Activated CD8-positive, alpha-beta memory T cell treated with anti-CD3 and anti-CD28 coated beads, Interleukin-2, amount 50 U/mL, for 4 hours (primary cell): ENCODE measurements at places on chromosomes 6 and 20.
A peak's percentile ranks its signal among the peaks of the same experiment; 100 is the strongest.

- DNase-seq = peak; percentile 40
These were observed 16.6 kb upstream of the TRIM27 start for GRCh38 chr6:28940294-28940857.

DNA sequence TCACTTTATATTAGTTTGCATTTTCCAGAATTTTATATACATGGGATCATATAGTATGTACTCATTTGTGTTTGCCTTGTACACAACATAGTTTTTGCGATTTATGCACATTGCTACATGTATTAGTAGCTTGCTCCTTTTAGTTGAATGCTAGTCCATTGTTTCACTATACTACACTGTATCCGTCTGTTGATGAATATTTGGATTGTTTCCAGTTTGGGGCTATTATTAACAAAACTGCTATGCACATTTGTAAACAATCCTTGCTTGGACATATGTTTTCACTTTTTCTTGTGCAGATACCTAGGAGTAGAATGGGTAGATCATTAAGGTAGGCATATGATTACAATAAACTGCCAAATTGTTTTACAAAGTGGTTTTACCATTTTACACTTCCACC, 3.9 kb upstream of the LRRC1 start:
- no peak for DNase-seq

DNA sequence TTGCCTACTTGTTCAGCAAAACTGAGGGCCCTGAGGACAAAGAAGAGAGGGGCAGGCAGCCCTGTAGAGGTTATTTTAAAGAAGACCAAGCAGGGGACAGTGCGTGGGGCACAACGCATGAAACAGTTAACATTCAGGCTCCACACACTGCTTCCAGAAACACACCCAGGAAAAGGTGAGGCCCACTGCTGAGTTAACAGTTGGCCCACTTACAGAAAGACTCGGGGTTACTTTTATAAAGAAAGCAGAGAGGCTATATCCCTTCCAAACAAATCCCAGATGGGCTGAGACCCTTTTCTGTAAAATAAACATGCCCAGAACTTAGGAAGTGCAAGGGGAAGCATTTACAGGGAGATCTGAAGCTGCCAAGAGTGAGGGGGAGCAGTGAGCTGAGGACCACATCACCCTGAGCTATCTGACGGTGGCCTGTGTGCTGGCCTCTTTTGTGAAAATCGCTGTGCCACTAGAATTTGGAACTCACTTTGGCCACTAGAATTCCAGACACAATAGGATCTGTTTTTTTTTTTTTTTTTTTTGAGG, 49.8 kb upstream of the SSTR4 start:
- no peak for DNase-seq

DNA sequence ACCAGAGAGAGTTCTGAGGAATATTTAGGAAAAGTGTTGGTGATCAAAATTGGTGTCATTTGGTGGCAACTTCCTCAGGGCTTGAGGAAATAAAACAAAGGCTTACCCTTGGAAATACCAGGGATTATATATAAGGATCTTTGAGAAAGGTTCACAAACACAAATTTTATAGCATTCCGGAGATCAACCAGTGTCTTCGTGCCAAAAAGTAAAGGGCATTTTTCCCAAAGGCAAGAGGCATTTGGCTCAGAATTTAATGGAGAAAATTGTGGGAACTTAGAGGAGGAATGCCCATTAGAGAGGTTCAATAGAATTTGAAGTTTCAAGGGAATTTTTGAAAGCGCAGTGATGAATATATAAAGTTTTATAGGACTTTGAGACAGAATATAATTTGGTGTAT, 179.5 kb downstream of the FUT9 start:
- no peak for DNase-seq

DNA sequence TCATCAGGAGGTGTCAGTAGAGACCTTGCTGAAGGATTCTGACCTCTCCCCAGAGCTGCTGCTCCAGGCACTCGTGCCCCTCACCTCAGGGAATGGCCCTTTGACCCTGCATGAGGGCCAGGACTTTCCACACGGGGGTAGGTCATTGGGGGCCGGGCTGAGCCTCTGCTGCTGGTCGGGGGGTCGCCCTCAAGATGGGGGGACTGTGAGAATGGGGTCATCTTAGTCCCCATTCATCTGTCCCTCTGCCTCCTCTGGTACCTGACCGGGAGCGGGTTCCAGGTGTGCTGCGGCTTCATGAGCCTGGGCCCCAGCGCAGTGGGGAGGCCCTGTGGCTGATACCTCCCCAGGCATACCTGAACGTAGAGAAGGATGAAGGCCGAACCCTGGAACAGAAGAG, 15.8 kb downstream of the DNPH1 start:
- no peak for DNase-seq

DNA sequence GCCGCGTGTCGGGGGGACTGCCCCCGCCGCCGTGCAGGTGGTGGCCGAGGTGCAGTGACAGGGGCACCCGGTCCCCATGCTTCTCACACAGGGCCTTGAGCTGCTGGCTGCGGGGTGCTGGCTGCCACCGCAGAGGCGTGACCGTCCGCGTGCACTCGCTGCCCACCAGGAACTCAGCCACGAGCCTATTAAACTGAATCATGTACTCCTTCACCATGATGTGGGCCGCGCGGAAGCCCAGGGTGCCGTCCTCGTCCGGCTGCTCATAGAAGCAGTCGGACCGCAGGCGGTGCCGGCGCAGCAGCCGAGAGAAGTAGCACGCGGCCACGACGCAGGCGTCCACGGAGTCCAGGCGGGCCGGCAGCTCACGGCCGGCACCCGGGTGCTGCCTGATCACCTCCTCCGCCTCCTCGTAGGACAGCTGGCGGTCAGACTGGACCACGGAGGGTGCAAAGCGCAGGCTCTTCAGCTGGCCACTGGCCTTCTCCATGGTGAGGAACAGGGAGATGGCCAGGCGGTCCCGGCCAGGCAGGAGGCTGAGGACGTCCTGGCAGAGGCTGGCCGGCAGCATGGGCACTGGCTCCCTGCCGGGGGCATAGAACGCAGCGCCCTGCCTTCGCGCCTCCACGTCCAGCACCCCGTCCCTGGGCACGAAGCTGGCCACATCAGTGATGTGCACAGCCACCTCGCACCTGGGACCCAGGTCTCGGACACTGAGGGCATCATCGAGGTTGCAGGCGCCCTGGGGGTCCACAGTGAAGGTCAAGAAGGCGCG, 9.8 kb downstream of the HELZ2 start:
- DNase-seq = no peak

DNA sequence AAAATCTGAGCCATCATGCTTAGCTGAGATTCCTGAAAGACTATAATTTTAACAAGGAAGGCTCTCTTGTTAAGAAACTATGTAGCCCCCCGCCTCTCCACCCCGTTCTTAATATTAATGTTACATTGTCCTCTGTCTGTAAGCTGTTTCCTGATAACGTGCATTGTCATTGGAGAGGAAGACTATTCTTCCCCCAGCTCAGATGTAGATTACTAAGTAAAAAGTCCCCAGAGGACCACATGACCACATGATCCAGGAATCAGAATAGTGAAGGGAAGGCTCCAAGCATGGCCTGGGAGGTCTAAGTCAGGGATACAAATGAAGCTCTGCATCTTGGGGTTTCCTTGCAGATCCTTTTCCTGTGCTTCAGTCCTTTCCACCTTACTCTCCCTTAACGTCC, 106.4 kb downstream of the JARID2 start:
- no peak for DNase-seq

DNA sequence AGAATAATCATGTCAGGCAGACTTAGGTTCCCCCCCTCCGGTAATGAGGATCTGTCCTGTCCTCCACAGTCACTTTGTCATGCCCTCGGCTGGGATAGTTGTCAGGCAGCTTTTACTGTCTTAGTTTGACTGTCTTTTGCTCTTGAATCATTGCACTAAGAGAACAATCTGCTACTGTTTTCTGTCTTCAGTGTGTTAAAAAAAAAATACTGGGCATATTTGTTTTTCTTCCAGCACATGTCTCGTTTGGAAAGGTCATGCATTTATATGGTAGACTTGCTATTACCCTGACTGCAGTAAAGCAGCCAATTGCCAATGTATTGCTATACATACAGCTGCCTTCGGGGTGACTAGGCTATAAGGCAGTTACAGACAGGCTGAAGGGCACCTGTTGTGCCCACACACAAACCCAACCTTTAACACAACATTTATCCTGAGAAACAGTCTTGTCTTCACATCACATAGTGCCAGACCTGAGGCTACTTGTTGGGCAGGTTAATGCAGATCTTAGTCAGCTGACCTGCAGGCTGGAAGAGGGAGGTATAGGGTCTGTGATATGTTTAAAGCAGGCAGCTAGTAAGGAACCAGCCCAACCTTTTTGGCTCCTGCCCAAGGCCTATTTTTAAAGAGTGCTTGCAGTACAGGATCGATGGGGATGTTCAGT, 26.7 kb downstream of the ARFGEF3 start:
- no peak for DNase-seq

- no peak for DNase-seq
These were observed 66.8 kb upstream of the THEMIS start for GRCh38 chr6:127967708-127968107.

GRCh38 chr6:139882977-139883728, 508.7 kb upstream of the CITED2 start:
- DNase-seq = no peak

DNA sequence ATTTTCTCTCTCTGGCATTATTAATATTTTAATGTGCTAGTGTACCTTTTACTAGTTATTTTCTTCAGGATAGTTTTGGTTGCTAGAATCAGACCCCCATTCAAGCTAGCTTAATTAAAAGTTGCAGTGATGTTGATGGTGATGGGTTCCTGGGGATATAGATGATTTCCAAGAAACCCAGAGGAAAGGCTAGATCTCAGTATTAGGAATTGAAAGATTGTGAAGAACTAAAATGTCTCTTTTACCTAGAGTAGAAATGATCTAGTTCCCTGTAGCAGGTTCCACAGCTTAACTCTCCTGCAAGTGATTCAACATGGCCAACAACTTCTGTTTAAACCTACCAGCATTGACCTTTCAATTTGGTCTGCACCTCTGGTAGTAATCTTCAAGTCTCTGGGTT, 78.6 kb downstream of the DOK5 start:
- DNase-seq = no peak

DNA sequence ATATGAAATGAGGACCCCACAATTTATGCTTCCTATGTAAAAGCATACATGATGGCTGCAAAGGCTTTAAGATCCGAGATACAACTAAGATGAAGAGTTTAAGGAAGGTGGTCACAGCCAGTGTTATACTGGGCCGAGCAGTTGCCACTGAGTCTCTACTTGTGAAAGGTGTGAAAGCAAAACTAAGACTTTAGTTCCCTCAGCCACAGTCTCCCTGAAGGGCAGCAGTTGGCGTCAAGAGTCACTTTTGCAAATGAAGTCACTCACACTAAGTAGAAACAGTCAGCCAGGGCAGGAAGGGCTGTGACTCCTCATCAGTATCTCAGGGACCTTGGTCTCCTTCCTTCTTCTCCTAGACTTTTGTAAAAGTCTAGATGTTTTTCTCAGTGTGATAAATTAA, 191.6 kb upstream of the MCHR2 start:
- no peak for DNase-seq

DNA sequence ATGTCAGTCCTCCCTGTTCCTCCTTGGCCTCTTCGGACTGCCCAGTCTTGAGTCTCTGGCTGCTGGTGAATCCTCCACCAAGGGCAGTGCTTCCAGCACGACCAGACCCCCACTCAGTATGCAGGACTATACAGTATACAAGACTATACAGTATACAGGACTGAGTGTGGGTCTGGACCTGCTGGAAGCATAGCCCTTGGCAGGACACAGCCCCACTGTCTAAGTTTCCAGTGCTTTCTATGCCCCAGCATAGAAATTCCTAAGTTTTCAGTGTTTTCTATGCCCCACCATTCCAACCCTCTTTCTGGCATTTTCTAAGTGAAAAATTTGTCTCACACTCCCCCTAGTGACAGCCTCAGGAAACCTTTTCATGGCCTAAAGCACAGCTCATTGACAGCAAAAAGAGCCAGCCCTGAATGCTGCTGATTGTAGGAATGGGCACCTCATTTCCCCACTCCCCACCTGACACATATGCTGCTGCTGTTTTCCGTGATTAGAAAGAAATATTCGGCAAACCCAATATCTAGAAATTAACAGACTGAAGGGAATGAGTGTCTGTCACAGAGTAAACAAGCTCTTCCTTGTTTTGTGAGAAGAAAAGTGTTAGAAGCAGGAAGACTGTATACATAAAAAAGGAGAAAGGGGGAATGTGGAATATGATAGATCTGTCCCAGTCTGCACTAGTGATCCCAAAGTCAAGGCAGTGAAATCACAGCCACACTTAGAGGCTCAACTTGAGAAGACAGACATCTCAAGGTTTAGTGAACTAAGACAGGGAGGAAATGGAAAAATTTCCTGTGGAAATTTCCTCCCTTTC, 206.9 kb downstream of the IBTK start:
- no peak for DNase-seq

DNA sequence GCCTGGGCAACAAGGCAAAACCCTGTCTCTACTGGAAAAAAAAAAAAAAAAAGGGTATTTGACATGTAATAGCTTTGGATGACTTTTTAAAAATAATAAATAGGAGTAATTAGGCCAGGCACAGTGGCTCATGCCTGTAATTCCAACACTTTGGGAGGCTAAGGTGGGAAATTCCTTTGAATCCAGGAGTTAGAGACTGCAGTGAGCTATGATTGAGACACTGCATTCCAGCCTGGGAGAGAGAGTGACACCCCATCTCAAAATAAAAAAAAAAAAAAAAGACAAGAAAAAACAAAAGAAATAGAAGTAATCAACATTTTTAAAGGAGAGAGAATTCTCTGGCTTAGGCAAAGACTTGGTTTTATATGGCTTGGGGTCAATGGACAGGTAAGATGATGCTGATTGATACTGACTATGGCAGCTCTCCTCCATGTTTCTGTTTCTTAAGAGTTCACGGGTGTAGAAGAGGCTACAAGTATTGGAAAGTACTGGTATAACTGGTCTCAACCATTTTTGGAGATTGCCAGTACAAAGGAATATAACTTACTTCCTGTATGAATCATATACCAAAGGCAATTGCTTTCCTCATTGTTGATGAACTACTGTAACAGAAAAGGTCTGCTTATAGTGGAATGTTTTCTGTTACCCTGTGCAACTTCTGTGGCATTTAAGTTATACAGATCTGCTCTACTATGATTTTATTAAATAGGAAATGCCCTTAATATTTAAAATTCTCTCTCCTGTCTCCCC, 10.1 kb downstream of the MAP3K5 start:
- no peak for DNase-seq

- no peak for DNase-seq
These were observed 7.2 kb upstream of the SDC4 start for GRCh38 chr20:45355209-45356084.

- DNase-seq = no peak
These were observed 2.3 kb downstream of the CDC25B start for GRCh38 chr20:3798373-3798768.

GRCh38 chr6:137871831-137872454, 4.9 kb downstream of the TNFAIP3 start:
- DNase-seq = no peak
